ENCODE measurements at places on chromosomes 11 and 22. TPM values are rescaled to one million over a fixed set of nuclear protein-coding genes. Genes with fewer than 3 reads are reported as not detected.
A peak's percentile ranks its signal among the peaks of the same experiment; 100 is the strongest.

DNA sequence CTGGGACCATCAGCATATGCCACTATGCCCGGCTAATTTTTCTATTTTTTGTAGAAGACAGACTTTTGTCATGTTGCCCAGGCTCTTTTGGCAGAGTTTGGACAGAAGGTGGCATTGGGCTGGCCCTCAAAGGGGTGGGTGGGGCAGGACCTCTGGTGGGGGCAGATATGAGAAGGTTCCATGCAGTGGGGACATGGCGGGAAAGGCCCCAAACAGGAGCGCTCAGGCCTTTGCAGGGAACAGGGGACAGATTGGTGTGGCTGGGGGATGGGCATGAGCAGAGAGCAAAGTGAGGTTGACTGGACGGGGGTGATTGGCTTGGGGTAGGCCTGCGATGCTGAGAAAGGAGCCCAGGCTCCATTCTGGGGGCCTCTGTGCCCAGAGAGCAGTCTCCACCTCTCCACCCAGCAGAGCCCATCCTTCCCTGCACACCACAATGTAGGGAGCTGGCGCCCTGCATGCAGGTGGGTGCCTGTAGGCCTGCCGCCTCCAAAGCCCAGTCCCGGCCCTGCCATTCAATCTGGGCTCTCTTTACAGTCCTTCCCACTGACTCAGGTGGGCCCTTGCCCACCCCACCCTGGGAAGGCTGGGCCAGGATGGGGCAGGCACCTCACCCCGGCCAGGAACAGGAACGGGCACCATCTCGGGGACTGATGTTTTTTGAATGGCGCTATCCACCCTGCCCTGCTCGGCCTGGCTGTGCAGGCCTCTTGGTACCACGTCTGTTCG, 98.7 kb downstream of the MORC2 start:
- DNase-seq: peak; percentile 33

GRCh38 chr22:21446128-21446826, 20.9 kb upstream of the TMEM191C start:
- DNase-seq: peak; percentile 57

The FAM83F gene
- total RNA-seq: 11.4 TPM

DNA sequence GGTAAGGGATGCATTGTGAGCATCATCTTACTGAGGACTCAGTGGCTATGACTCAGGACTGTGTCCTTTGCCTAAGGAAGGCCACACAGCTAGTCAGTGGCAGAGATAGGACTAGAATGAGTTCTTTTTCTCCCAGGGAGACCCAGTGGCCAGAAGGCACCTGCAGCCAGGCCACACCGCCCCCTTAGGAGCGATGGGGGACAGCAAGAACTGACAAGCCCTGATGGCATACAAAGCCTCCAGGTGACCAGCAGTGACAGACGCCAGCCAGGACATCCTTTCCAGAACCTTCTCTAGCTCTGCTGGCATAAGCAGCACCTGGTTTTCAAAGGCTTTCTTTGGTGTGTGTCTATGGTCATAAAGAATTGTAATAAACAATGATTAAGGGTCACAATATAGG, 240.1 kb downstream of the ST3GAL4 start:
- no peak for DNase-seq

DNA sequence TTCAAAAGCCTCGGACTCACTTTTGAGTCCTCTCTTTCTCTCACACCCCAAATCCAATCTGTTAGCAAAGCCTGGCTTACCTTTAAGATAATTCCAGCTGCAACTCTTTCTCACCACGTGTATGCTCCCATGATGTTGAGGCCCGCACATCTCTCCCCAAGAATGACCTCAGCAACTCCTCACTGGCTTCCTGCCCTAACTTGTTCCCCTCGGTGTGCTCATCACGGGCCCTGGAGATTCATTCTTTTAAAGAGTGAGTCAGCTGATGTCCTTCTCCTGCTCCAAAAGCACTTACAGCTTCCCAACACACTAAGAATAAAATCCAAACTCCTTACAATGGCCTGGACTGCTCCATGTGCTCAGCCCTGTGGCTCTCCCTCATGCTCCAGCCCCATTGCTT, 1041.3 kb downstream of the OPCML start:
- no peak for DNase-seq

- no peak for DNase-seq
Observed at GRCh38 chr22:23458663-23459541, 121.2 kb downstream of the IGLL1 start.

The ALX4 gene
- 1.1 TPM for total RNA-seq

- DNase-seq: no peak
Observed at GRCh38 chr11:18223591-18224387, 12.8 kb downstream of the SAA4 start.

- DNase-seq: no peak
Observed at GRCh38 chr11:113697756-113698407, 8.2 kb downstream of the TMPRSS5 start.

DNA sequence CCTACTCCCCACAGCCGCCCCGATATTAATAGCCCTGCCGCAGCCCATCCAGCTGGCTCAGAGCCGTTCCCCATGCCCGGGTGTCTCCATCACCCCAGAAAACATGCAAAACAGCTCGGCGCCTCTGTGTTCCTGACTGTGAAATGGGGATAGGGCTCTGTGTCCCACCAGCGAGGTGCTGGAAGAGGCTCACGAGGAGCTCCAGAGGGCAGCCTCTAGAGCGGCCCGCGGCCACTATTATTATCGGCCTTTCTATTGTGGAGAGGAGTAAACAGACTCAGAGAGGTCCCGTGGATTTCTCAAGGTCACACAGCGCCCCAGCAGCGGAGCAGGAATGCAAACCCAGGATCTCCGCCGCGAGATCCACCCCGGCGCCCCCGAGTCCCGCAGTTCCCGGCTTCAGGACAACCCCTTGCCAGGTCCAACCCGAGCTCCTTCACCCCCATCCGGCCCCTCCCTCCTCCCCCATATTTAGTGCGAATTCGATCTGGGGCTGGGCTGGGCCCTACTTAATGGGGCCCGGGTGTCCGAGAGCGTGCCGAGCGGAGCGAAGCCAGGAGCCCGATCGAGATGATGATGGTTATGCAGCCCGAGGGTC, at the start of gene ACTN3:
ACTN3 (plus strand) TSS at position 536 of the 598 bp plus-strand sequence; CDS start at position 571, 35 bp downstream.
- peak; percentile 76 for DNase-seq

- DNase-seq: no peak
Observed at GRCh38 chr11:113638376-113638775, 67.7 kb downstream of the TMPRSS5 start.

The PNPLA5 gene
- not detected for total RNA-seq

DNA sequence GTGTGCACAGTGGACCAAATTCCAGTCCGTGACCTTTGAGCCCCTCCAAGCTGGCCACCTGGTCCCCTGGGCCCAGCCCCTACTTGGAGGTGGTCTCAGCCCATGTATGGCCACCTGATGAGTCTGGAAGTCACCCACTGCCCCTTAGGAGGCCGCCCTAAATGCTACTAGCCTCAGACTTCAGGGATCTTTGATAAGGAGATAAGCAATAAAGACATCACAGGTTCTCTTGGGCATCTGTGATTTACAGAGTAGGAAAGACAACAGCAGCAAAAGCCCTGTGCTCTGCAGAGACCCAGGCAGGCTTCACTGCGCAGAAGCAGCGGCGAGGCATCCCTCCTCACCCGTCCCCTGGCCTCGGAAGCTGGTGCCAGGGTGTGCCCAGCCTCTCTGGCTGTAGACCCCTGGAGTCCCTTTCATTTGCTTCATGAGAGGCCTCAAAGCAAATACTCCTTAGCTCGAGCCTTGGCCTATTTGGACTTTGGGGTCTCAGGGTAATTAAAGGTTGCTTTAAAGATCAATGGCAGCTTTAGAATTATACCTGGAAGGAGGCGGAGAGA, 360.1 kb downstream of the TBC1D22A start:
- no peak for DNase-seq

The BRD1 gene
- 37.7 TPM for total RNA-seq

GRCh38 chr11:79313530-79313913, 127.3 kb downstream of the TENM4 start:
- DNase-seq: no peak

The NAV2 gene
- total RNA-seq: 33.2 TPM

DNA sequence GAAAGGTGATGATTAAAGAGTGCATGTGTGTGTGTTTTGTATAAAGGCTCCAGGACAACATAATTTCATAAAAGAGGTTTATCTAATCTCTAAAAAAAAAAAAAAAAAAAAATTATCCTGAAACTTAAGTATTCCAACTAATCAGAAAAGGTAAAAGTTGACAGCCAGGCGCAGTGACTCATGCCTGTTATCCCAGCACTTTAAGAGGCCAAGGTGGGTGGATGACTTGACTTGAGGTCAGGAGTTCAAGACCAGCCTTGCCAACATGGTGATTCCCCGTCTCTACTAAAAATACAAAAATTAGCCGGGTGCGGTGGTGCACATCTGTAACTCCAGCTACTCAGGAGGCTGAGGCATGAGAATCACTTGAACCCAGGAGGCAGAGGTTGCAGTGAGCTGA, 632.7 kb upstream of the CHORDC1 start:
- no peak for DNase-seq

- DNase-seq: no peak
Observed at GRCh38 chr11:75126564-75126963, 24.3 kb upstream of the SLCO2B1 start.

The SDF2L1 gene
- 21.8 TPM for total RNA-seq

DNA sequence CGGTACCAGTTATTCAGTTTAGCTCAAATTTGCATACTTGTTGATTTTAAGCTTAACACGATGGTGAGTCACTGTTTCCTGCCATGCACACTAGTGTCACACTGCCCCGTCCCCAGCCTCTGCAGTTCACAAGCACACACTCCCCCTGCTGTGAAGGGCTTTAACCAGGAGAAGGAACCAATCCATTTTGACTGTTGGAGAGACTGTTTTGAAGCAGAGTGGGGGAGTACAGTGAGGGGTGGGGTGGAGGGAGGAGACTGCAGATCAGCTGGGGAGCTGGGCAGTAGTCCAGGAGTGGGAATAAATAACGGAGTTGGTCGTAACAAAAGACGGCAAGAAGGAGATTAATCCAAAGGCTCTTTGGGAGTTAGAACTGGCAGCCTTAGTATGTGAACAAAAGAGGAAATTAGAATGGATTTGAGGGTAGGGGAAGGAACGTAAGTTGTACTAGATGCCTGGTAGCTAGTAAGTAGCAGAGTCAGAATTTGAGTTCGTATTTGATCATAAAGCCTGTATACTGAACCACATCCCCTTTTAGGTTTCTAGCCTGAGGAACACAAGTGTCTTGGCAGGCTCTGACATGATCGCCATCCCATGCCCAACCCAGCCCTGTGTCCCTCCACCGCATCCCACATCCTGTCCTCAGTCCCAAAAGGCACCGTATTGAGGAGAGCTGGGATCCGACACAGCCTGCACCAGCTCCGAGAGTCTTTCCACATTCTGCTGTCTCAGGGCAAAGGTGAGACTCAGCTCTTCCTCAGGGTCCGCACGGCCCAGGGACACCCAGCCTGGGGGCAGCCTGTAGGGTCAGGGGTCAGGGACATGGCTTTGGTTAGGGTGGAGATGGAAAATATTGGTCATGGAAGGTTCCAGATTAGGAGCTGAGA, 862 bp downstream of the TPP1 start:
- DNase-seq: no peak

DNA sequence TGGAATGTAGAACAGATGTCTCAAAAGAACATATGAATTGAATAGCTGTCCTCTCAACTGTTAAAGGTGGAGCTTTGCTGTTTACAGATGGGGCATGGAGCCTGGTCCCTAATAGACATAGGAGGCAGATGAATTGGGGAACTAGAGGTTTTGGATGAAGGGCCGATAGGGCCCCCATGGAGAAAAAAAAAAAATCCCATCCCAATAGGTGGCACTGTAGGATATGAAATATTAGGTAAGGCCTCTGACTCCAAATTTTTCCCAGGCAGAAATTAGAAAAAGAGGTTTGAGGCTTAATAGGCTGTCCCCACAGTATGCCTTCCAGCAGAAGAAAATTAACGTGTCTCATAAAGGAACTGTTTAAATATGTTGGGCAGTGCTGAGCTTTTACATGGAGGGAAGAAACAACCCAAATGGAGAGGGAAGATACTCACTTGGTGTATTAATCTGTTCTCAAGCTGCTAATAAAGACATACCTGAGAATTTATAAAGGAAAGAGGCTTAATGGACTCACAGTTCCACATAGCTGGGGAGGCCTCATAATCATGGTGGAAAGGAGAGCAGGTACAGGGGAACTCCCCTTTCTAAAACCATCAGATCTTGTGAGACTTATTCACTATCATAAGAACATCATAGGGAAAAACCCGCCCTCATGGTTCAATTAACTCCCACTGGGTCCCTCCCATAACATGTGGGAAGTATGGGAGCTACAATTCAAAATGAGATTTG, 30.1 kb upstream of the TMEM45B start:
- no peak for DNase-seq

DNA sequence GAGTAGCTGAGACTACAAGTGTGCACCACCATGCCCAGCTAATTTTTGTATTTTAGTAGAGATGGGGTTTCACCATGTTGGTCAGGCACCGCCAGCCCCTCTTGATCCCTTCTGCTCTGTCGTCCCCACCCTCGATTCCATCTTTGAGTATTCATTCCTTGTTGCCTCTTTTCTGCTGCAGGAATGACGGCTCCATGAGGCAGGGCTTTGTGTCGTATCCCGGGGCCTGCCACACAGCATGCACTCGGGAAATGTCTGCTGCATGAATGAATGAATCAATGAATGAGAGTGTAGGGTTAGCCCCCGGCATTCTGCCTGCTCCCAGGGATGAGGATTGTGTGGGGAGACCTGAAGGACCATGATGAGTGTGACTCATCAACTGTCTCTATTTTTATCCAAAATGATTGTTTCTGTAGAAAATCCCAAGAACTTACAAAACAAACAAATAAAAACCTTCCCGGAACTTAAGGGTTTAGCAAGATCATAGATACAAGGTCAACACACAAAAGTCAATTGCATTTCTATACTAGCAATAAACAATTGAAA, 54.6 kb upstream of the SLC22A12 start:
- DNase-seq: peak; percentile 35

DNA sequence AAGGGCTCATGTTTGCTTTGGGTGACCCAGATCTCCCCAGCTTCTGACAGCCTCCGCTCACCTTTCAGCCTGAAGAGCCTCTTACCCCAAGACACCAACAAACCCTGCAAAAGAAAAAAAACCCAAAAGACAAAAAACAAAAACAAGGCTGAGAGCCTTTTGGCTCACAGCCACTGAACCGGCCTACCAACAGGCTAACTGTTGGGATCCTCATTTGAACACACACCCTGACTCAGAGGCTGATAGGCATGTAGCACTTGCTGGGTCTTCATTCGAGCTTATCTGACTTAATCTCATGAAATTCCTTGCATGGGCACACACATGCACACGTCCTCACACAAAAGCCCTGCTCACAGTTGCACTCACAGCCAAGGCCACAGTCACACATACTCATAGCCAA, 22.9 kb upstream of the TSKU start:
- no peak for DNase-seq
